ENCODE measurements at places on chromosomes 2 and 18. TPM values are rescaled to one million over a fixed set of nuclear protein-coding genes. Genes with fewer than 3 reads are reported as not detected.
A peak's percentile ranks its signal among the peaks of the same experiment; 100 is the strongest.

- H3K27ac ChIP-seq = no peak overlapping the region
- H3K36me3 ChIP-seq = peaks cover 61% of the 10 kb centered on the region
- DNase-seq = no peak
- no peaks in the 10 kb centered on the region for H3K4me1 ChIP-seq
- H3K4me3 ChIP-seq = no peak overlapping the region
- no peaks in the 10 kb centered on the region for H3K27me3 ChIP-seq
These were observed 32.2 kb upstream of the RBM44 start for GRCh38 chr2:237766340-237766739.

DNA sequence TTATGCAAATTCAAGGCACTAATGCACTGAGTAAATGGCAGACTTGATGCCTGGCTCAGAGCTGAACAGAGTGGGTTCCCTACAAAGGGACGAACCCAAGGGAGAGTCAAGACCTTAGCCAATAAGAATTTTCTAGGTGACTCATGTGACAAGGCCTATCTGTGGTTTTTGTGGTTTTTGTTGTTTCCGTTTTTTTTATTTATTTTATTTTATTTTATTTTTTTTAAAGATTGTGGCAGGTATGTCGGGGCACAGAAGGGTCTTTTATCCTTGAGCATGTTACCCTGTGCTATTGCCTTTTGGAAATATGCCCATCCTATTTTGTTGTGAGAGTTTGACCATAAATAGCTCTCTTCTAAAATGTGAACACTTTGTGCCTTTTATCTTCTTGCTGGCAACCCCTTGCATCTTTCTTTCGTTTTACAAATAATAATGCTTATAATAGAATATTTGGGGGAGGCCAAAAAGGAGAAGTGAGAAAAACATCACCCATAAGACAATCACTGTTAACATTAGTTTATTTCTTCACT is 113.4 kb upstream of the AQP4 start:
- DNase-seq = no peak
- H3K4me3 ChIP-seq = no peak overlapping the region
- H3K4me1 ChIP-seq = no peaks in the 10 kb centered on the region
- H3K27ac ChIP-seq = no peak overlapping the region
- H3K36me3 ChIP-seq = no peaks in the 10 kb centered on the region

Gene CYRIA
- 12.5 TPM for total RNA-seq

Gene ABCA12
- 0.28 TPM for total RNA-seq

DNA sequence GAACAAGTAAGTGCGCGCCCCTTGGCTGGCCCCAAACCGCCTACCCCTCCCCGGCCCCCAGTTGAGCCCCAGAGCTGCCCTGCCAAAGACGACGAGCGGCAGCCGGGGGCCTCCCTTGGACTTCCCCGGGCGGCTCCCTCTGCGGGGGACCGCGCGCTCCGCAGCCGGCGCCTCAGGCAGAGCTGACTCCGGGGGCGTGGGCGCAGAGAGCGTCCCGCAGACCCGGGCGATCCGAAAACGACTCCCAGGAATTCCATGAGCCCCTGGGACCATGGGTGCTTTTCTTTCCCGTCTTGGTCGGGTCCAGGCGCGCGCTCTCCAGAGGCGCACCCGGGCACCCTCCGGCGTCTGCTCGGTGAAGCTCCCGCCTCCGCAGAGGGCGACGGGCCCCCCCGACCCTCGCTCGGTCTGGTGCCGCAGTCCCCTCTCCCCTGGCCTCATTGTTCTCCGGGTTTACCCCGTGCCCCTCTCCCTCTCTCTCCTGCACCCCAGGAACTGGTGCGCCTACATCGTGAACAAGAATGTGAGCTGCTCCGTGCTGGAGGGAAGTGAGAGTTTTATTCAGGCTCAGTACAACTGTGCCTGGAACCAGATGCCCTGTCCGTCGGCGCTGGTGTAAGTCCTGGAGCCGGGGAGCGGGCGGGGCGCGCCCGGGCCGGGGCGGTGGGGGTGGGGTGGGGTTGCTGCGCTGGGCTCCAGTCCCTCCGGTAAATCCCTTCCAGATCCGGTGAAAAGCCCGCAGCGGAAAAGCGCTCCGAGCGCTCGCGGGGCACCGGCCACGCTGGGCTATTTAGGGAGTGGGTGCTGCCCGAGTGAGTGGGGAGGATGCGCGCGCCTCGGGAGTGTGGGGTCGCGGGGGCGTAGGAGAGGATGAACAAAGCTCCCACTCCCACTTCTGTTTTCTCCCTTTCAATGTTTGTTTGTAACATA is 776 bp downstream of the EMILIN2 start:
- H3K27ac ChIP-seq = peak overlapping the region; percentile 44
- H3K27me3 ChIP-seq = peaks cover 53% of the 10 kb centered on the region
- H3K4me1 ChIP-seq = peaks cover 21% of the 10 kb centered on the region
- H3K4me3 ChIP-seq = peak overlapping the region; percentile 5

DNA sequence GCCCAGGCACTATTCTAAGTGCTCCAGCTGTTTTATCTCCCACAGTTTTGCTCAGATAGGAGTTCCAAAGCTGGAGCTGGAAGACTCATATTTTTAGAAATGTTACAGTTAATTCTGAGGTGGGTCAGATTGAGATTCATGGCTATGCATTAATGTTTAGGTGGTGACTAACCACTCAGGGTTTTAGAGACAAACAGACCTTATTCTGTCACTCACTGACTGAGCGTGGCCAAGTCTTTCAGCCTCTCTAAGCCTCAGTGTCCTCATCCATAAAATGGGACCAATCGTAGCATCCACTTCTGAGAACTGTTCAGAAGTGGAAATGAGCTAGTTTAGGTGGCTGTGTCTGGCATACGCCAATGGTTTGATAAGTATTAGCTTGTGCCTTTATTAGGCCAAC is 4.3 kb upstream of the CASP8 start:
- H3K4me1 ChIP-seq = peaks cover 4% of the 10 kb centered on the region
- H3K4me3 ChIP-seq = no peak overlapping the region
- no peak overlapping the region for H3K27ac ChIP-seq
- no peak for DNase-seq
- no peaks in the 10 kb centered on the region for H3K27me3 ChIP-seq

GRCh38 chr2:161420406-161421074 is 4.4 kb downstream of the TBR1 start:
- peaks cover 39% of the 10 kb centered on the region for H3K4me1 ChIP-seq
- no peaks in the 10 kb centered on the region for H3K36me3 ChIP-seq
- H3K27me3 ChIP-seq = peaks cover 97% of the 10 kb centered on the region

- DNase-seq = peak; percentile 35
- H3K27ac ChIP-seq = no peak overlapping the region
- no peaks in the 10 kb centered on the region for H3K27me3 ChIP-seq
- no peak overlapping the region for H3K4me3 ChIP-seq
- peaks cover 11% of the 10 kb centered on the region for H3K36me3 ChIP-seq
These were observed 239.8 kb downstream of the SH3RF3 start for GRCh38 chr2:109368798-109369197.

Gene THUMPD2
- 13.9 TPM for total RNA-seq

DNA sequence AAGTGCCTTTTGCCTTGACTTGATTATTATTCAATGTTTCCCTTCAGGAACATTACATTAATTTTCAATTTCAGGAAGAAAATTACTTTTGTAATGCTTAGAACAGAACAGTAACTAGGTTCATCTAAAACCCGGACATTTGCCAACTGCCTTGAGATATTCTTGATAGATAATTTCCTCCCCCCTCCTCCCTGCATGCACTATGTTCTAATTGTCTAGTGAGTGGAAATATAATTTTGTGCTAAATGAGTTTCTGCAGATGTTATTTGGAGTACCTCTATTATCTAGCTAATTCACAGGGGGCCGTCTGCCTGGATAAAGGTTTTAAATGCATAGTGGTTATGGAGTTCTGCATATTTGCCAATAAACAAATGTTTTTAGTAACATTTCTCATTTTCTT is 200.3 kb upstream of the SLC39A10 start:
- H3K27ac ChIP-seq = no peak overlapping the region
- H3K4me3 ChIP-seq = no peak overlapping the region
- H3K27me3 ChIP-seq = no peaks in the 10 kb centered on the region
- no peaks in the 10 kb centered on the region for H3K4me1 ChIP-seq
- no peaks in the 10 kb centered on the region for H3K36me3 ChIP-seq
- DNase-seq = no peak

Gene AQP12A
- total RNA-seq = not detected

DNA sequence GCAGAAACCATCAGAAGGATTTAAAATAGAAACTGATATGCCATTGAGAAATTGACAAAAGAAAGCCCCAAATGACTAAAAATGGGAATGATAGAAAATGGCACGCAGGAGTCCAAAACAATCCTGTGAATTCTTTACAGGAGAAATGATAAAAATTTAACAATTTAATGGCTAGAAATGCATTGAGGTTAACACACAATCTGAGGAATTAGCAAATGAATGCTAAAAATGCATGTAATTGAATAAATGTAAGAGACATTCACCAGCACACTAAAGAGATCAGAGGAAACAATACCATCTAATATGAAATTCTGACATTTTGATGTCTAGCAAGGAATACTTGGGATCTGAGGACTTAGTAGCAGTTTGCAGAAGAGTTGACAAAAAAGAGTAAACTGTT is 37.0 kb downstream of the MARCHF4 start:
- no peak overlapping the region for H3K27ac ChIP-seq
- no peak overlapping the region for H3K4me3 ChIP-seq
- no peaks in the 10 kb centered on the region for H3K27me3 ChIP-seq
- peaks cover 10% of the 10 kb centered on the region for H3K4me1 ChIP-seq
- DNase-seq = no peak

Gene UGT1A5
- not detected for total RNA-seq

Gene MIB1
- total RNA-seq = 31.9 TPM

Gene IL37
- total RNA-seq = not detected

GRCh38 chr2:54617409-54617808 is 106.1 kb upstream of the EML6 start:
- peak overlapping the region; percentile 61 for H3K27ac ChIP-seq
- DNase-seq = no peak
- no peaks in the 10 kb centered on the region for H3K27me3 ChIP-seq
- no peak overlapping the region for H3K4me3 ChIP-seq
- peaks cover 4% of the 10 kb centered on the region for H3K36me3 ChIP-seq

Gene ALPP
- total RNA-seq = not detected

Gene PLEK
- 15.2 TPM for total RNA-seq

DNA sequence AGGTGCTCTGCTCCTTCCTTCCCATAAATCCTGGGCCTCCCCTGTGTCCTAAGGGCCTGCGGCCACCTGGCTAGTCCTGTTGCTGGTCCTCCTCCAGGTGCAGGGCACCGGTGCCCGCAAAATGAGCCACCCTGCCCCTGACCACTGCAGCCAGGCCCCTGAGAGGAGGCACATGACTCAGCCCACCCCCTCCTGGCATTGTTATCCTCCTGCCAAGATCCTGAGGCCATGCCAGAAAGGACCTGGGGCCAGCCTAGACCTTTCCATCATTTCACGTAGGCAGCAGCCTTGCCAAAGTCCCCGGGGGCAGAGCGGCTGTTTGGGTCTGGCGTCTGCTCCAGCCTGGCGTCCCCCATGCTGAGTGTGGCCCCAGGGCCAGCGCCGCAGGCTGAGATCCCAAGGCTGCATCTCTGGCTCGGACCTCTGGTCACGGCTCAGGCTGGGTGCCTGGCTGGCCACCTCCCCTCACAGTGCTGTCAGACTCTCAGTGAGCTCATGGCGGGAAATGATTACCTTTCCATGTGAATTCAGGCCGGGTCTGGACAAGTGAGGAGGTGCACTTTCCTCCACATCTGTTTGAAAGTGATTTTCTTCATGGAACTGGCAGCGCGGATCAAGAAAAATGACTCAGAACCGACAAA is 81.0 kb downstream of the NDUFA10 start:
- H3K27ac ChIP-seq = no peak overlapping the region
- peak; percentile 54 for DNase-seq
- H3K4me3 ChIP-seq = no peak overlapping the region
- no peaks in the 10 kb centered on the region for H3K27me3 ChIP-seq

Gene ATP6V1C2
- not detected for total RNA-seq

Gene GCG
- not detected for total RNA-seq

- H3K27me3 ChIP-seq = no peaks in the 10 kb centered on the region
- DNase-seq = no peak
- no peak overlapping the region for H3K4me3 ChIP-seq
- no peaks in the 10 kb centered on the region for H3K4me1 ChIP-seq
- H3K36me3 ChIP-seq = no peaks in the 10 kb centered on the region
These were observed 336.6 kb downstream of the SMAD2 start for GRCh38 chr18:47593744-47594472.

DNA sequence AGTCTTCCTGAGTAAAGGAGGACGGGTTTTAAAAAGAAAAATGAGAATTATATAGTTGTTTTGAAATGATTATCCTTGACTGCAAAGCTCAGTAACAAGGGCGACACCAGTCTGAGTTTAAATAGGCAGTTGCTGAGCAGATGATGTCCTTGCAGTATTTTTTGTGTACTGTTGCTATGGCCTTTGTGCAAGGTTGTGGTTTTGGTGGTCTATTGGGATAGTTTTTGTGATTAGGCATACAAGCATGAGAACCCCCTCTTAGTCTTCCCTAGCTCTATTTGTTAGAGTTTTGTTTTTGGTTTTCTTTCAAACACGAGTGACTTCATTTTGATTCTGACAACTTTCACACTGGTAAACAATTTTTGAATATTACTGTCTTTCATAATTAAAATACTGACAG is 64.1 kb downstream of the TAF4B start:
- H3K4me1 ChIP-seq = no peaks in the 10 kb centered on the region
- DNase-seq = no peak
- H3K4me3 ChIP-seq = no peak overlapping the region
- no peaks in the 10 kb centered on the region for H3K36me3 ChIP-seq
- H3K27me3 ChIP-seq = no peaks in the 10 kb centered on the region

Gene LYPD6
- 1.1 TPM for total RNA-seq

- no peak overlapping the region for H3K27ac ChIP-seq
- no peak overlapping the region for H3K4me3 ChIP-seq
These were observed 10.9 kb downstream of the KLF7 start for GRCh38 chr2:207154556-207155510.

Gene EMILIN1
- total RNA-seq = 333 TPM

GRCh38 chr2:190519975-190520767 is 14.4 kb downstream of the NEMP2 start:
- H3K36me3 ChIP-seq = no peaks in the 10 kb centered on the region
- no peak for DNase-seq

Gene CNDP1
- not detected for total RNA-seq

Gene GPR75
- 2.2 TPM for total RNA-seq

Gene LRRTM1
- 1.5 TPM for total RNA-seq

Gene PAIP2B
- 12.5 TPM for total RNA-seq

DNA sequence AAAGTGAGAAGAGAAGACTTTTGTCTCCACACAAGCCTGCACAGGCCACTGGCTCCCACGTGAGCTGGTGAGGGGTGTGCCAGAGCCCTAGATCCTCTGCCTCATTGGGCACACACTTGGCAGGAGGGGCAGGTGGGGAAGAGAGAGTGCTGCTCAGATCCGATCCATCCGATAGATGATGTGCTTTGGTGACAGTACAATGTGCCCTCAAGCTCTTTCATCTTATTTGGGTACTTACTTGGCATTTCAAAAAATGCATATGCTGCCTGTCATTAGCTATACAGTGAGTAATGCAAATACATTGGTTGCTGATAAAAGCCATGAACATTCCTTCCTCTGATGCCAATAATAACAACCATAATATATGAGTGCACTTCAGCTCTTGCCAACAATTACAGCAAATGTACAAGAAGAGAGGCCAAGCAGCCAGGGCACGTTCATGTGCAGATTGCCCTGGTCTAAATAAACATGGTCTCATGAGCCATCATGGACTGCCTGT is 255.3 kb downstream of the VAPA start:
- no peaks in the 10 kb centered on the region for H3K36me3 ChIP-seq
- no peak overlapping the region for H3K4me3 ChIP-seq
- DNase-seq = no peak

Data from sigmoid colon (tissue), 7 donors.